EL (cell line): ENCODE measurements at places on chromosomes 12 and 14.

DNA sequence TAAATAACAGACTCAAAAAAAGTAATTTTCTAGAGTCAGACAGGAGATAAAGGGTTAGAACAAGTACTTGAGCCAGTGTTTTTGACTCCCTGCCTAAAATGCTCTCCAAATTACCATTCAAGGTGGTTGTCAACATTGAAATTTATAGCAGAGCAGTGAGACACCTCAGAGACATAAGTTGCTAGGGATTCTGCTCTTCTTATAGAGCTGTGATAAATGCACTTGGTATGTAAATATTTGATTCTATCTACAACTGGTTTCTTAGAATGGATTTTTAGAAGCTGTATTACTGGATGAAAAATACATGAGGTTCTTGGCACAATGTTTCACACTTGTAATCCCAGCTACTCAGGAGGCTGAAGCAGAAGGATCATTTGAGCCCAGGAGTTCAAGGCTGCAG lies 83.9 kb upstream of the OSBPL8 start:
- DNase-seq: peak; percentile 49

DNA sequence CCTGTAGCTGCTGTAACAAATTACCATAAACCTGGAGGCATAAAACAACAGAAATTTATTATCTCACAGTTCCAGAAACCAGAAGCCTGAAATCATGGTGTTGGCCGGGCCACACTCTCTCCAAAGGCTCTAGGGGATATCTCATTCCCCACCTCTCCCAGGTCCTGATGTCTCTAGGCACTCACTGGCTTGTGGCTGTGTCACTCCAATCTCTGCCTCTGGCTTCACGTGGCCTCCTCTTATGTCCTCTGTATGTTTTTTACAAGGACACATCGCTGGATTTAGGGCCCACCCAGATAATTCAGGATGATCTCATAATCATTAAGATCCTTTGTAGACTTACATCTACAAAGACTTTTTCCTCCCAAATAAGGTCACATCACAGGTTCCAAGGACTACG lies 8.0 kb downstream of the GALNT4 start:
- no peak for DNase-seq

GRCh38 chr14:77200406-77200985 lies 18.9 kb downstream of the TMEM63C start:
- DNase-seq: no peak

GRCh38 chr12:123934016-123934620 lies 38.5 kb downstream of the CCDC92 start:
- no peak for DNase-seq

GRCh38 chr14:68814238-68814538 lies 21.3 kb upstream of the ZFP36L1 start:
- no peak for DNase-seq

- DNase-seq: no peak
Observed at GRCh38 chr12:3103806-3104205, 26.6 kb downstream of the TSPAN9 start.

DNA sequence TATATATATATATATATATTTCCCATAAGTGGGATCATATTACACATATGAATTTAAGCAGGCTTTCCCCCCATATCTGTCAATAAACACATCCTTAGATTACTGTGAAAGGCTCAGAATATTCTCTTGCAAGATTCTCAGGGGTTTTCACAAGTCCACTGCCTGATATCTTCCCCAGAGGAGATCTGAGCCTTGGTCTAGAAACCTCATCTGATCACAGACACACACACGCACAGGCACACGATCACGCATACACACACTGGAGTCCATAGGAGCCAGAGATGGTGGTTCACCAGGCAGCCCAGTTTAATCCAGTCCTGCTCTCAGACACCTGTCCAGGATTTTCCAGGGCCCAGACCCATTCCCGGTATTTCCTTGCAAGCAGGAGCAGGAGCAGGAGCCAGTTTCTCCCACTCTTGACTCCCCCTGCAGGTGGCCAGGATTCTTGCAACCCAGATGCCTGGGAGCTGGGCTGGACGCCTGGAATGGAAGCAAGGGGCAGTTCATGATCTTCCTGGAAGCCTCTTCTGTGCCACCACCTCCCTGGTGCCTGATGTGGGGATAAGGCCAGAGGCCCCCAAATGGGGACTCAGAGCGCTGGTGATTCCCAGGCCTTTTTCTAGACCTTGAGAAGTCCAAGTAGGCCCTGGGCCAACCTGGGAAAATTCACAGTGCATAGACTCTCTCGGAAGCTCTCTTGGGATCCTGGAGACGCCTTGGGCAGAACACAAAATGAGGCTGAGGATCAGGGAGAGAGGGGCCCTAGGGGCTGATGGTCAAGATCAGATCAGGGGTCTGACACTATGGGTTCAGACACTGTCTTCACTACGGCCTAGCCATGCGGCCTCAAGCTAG lies 16.5 kb upstream of the KRT78 start:
- peak; percentile 74 for DNase-seq

- peak; percentile 2 for DNase-seq
Observed at GRCh38 chr14:84375235-84375634, 1154.7 kb upstream of the FLRT2 start.

- no peak for DNase-seq
Observed at GRCh38 chr12:125114365-125115141, 49.3 kb downstream of the AACS start.

DNA sequence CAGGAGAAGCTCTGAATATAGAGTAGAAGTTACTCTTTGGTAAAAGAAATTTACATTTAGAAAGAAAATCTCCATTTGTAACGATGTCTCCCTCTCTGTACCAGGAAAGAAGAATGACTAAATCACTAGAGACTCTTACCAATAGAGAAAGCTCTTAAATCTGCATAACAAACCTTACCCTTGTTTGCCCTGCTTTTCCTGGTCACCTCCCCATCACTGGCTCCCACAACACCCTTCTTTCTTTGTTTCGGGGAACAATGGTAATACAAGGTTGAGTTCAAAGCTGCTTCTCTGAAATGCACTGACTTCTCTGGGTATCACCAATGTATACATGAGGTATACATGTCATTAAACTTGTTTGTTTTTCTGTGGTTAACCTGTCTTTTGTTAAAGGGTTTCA lies 351.1 kb upstream of the FLRT2 start:
- DNase-seq: no peak

GRCh38 chr12:96902076-96902475 lies 5.0 kb upstream of the NEDD1 start:
- no peak for DNase-seq

- DNase-seq: no peak
Observed at GRCh38 chr14:69135133-69135532, 17.8 kb downstream of the DCAF5 start.

DNA sequence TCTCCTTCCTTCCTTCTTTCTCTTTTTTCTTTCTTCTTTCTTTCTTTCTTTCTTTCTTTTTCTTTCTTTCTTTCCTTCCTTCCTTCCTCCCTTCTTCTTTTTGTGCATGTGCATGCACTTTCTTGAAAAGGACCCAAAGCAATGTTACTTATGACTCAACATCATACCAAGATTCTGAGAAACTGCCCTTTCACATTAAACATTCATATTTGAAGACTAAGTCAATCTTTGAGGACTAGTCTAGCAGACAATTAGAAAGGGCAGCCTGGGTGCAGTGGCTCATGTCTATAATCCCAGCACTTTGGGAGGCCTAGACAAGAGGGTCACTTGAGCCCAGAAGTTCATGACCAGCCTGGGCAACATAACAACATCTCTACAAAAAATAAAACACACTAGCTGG lies 212.8 kb upstream of the KITLG start:
- peak; percentile 60 for DNase-seq

- DNase-seq: no peak
Observed at GRCh38 chr14:70595443-70596185, 4.8 kb downstream of the MED6 start.

GRCh38 chr12:62728741-62729140 lies 206.2 kb downstream of the PPM1H start:
- no peak for DNase-seq

- peak; percentile 11 for DNase-seq
Observed at GRCh38 chr12:43029971-43030370, 440.4 kb upstream of the PRICKLE1 start.

GRCh38 chr14:71560751-71561150 lies 371.5 kb upstream of the RGS6 start:
- no peak for DNase-seq

GRCh38 chr12:7498809-7499208 lies 4.8 kb downstream of the CD163 start:
- peak; percentile 86 for DNase-seq
